ENCODE measurements at places on chromosomes 7 and 10.

DNA sequence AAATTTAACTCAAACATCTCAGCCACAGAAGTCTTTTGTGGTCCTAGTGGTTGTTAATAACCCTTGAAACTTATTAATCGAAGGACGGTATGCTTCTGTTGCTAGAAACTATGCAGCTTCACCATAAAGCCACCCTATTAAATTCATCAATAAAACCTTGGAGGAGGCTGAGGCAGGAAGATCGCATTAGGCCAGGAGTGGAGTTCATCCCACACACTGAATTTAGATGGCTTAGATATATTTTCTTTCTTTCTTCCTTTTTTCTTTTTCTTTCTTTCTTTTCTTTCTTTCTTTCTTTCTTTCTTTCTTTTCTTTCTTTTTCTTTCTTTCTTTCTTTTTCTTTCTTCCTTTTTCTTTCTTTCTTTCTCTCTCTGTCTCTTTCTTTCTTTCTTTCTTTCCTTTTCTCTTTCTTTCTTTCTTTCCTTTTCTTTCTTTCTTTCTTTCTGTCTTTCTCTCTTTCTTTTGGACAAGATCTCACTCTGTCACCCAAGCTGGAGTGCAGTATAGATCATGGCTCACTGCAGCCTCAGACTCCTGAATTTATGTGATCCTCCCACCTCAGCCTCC, 30.9 kb upstream of the CASD1 start:
- no peak for DNase-seq

DNA sequence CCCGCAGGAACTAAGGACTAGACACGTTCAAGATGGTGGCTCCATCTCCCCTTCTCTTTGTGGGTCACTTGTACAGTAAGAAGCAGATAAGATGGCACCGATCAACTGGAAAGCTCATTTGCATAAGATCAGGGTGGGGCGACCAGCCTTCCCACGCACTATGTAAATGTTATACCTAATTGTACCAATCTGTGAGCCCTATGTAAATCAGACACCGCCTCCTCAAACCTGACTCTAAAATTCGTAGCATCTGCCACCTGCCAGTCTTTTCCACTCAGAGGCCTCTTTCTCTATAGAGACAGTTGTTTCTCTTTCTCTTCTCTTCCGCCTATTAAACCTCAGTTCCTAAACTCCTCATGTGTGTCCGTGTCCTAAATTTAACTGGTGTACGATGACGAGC, 324.5 kb downstream of the PHF14 start:
- DNase-seq, result no peak

DNA sequence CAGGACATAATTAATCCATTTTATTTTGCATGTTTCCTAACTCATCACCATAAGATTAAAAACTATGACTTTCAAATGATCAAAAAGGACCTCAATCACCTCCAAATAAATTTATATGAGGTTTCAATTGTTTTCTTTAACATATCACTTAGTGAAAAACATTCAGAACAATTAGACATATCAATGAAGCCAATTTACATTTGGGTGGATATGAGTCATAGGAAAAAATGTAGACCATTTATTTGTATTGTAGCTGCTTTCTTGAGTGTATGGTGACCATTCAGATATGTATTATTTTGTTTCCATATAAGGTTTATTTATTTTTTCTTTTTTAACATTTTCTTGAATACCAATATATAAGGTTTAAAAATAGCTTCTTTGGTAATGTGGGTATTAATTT, 13.3 kb upstream of the EXOC6 start:
- no peak for DNase-seq

- DNase-seq, result no peak
Measured at GRCh38 chr10:83612746-83613145, 526.6 kb upstream of the GHITM start.

DNA sequence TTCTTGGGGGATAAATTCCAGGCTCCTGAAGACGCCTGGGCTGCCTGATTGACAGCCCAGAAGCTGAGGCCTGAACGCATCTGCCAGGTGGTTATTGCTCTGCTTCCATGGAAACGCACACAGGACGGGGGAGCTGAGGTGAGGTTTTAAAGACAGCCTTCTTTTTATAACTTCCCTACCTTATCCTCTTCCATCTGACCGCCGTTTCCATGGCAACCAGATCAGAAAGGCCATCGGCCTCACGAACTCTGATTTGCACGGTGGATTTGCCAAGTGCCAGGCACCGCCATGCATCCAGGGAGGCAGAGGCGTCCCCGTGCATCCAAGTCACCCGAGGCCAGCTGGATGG, 260.9 kb downstream of the ADARB2 start:
- DNase-seq, result no peak

Measured in breast epithelium (tissue), 4 donors.